Lung microvascular endothelial cell (primary cell): ENCODE measurements at places on chromosomes 16 and 17. TPM values are rescaled to one million over a fixed set of nuclear protein-coding genes. Genes with fewer than 3 reads are reported as not detected.

GRCh38 chr17:64491994-64492393, 4.9 kb downstream of the POLG2 start:
- DNase-seq, result no peak

The TNRC6C gene
- total RNA-seq, result 5.7 and 7.5 TPM in 2 replicates

DNA sequence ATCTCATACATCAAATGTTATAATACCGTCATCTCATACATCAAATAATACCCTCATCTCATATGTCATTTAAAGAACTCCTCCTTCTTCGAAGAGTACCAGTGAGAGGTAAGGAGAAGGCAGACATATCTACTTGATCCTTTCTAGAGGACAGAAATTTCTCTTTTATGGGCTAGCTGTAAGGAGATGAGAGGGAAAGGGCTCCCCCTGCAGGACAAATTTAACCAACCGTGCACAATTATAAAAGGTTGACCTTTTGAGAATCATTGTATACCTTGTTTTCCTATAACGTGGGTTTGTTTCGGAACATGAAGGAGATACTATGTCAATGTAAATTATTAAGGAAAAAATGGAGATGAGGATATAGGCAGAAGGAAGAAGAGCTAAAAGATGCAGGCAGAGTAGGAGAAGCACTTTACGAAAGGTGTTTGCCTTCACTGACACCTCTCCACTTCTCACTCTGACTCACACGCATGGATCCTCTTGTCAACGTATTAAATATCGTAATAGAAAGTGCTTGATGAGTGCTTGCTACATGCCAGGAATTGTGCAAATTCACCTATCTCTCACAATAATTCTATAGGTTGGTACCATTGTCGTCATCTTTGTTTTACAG, 465.9 kb upstream of the ERCC4 start:
- peak; percentile 20 for DNase-seq

GRCh38 chr16:64225696-64226095, 896.2 kb downstream of the CDH11 start:
- DNase-seq, result no peak

The ZFP3 gene
- 0.87 and 1.8 TPM in 2 replicates for total RNA-seq

The SULT1A2 gene
- total RNA-seq, result not detected in 2 replicates

GRCh38 chr16:82728901-82729300, 102.1 kb downstream of the CDH13 start:
- DNase-seq, result no peak

DNA sequence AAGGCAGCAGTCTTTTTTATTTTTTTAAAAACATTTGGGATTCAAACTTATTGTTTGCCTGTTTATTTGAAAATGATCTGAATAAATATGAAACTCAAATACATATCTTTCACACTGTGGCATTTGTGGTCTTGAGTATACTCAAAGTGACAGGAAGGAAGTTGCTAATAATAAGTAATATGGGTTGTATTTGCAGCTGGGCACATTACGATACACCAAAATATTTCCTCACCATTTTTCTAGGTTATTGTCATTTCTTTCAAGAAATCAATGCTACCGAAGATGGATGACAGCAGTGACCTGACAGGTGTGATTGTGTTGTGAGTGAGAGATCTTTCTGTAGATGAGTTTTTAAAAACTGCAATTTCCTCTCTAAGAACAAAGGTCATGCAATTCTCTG, 665.7 kb downstream of the CDH8 start:
- DNase-seq, result no peak

DNA sequence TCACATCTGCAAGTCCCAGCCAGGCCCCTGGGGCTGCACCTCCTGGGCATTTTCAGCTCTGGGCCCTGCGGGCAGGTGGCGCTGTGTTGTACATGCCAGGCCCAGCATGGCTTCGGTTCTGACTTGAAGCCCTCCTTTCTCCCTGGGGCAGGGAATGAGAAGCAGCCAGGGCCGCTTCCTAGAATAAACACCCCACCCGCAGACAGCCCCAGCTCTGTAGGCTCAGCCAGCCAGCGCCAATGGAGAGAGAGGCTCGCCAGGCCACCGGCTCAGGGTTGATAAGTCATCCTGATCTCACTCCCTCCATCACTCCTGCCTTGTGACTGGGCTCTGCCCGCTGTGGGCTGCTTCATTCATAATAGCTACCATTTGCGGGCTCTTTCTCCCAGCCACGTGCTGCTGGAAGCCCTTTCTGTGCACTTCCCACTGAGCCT, 6.0 kb upstream of the GLIS2 start:
- DNase-seq, result peak; percentile 70

DNA sequence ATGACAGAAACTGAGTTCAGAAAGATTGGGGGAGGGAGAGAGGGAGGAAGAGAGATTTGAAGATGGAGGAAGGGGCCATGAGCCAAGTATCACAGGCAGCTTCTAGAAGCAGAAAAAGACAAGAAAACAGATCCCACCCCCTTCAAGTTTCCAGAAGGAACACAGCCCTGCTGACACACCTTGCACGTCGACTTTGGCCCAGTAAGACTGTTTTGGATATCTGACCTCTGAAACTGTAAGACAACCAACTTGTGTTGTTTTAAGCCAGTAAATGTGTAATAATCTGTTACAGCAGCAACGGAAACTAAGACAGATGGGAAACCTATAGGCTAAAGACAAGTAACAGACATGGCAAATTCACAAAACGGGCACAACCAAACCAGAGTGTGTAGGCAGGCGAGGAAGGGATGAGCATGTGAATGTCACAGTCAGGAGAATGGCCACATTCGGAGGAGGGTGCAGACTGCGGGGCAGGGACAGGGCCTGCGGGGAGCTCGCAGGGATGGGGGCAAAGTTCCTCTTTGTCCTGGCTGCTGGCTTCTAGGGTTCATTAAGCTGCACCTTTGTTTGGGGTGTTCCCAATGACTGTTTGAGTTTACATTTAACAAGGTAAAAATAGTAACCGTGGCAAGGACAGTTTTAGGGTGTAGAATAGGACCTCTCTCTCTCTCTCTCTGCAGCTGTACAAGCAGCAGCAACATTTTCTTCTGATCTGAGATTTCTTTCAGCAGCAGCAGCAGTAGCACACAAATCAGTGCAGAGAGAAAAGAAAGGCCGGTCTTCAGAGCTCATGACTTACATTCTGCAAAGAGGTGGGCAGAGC, 18.3 kb upstream of the ATP2C2 start:
- no peak for DNase-seq

- no peak for DNase-seq
These were observed 20.6 kb upstream of the B4GALNT2 start for GRCh38 chr17:49111934-49112333.

- DNase-seq, result no peak
These were observed 75.7 kb upstream of the KSR1 start for GRCh38 chr17:27380551-27380950.

DNA sequence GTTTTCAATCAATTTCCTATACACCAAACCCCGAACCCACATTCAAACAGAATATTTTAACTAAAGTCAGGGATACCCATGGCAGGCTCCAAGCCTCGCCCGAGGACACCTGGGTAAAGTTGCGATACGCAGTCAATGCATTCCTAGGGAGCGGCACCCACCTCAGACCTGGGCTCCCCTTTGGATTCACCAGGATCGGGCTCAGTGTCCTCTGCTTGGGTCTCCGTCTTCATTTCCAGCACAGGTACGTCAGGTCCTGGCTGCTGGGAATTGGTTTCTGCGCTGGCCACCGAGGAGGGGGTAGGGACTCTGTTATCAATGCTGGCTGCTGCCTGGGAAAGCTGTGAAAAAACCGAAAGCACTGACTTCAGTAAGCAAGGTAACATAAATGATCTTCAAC, 51.7 kb upstream of the TRAP1 start:
- DNase-seq, result no peak

- no peak for DNase-seq
These were observed 8.7 kb upstream of the TMEM88 start for GRCh38 chr17:7846063-7846735.

DNA sequence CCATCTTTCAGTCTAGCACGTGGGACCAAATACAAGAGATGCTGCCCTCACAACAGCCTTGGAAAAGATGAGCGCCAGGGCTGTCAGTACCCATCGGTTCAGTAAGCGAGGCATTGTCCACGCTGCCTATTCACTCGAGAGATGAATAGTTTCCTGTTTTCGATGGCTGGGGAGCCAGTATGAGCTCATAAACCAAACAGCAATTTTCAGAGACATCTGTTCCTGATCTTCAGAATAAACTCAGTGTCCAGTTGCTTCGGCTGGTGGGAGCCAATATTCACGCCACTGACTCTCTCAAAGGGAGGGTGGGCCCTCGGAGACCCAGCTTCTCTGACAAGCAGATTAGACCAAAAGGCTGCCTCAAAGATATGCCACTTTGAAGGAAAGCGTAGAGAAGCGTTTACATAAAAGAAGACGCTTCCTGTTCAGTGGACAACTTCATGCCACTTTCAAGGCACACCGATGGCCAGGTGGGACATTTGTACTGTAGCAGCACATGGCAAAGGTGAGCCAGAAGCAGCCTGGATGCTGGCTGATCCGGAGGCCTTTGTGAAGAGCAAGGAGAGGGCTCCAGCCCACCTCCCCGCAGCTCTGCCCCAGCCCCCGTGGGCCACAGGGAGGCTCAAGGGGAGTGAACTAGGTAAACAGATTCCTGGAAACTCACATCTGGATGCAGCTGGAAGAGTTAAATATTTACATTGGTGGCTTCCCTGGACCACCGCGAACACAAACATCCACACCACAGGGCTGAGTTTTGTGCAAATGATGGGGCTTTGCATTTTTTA, 6.0 kb downstream of the TIMM22 start:
- peak; percentile 91 for DNase-seq

The MFAP4 gene
- under 0.01 TPM in 1 of 2 replicates, not detected in the other for total RNA-seq

- DNase-seq, result peak; percentile 80
These were observed at the start of gene ITGAX for GRCh38 chr16:31354394-31355291. Gene ITGAX (plus strand): TSS chr16:31355176. CDS start chr16:31355255, 79 bp downstream.

The SLC12A3 gene
- total RNA-seq, result not detected in 2 replicates

- DNase-seq, result peak; percentile 27
These were observed 65.8 kb upstream of the SMIM36 start for GRCh38 chr17:55576996-55577586.

- no peak for DNase-seq
These were observed 1390.7 kb downstream of the CDH8 start for GRCh38 chr16:60645541-60645940.

DNA sequence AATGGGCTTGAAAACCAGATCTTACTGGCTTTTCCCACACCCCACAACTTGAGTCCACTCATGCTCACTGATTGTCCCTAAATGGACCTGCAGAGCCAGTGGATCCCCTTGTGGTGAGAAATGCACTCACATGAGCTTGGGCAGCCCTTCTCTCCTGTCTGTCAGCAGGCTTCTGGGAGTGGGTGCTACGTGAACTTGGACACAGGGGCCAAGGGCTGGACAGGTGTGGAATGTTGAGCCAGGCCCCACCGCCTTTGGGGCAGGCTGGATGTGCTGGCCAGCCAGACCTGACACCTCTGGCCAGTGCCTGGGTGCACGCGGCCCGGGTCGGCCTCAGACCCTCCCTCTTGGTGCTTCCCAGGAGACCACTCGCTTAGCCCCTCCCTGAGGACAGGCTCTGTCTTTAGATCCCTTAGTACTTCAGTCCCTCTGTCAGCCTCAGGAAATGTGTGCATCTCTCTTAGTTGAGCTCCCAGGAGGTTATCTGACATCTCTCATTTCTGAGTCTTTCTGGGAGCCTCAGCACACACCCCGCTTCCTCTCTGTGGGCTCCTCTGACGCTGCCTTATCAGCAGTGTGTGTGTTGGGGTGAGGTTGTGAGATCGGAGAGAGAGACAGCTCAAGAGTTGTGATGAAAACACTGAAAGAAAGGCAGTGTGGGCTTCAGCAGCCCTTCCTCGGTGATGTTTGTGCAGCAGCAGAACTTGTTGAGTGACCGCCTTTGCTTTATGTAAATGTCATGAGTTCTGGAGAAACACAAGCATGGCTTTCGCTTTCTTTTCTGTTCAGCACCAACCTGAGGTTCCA, 117.0 kb downstream of the RAB11FIP4 start:
- no peak for DNase-seq

DNA sequence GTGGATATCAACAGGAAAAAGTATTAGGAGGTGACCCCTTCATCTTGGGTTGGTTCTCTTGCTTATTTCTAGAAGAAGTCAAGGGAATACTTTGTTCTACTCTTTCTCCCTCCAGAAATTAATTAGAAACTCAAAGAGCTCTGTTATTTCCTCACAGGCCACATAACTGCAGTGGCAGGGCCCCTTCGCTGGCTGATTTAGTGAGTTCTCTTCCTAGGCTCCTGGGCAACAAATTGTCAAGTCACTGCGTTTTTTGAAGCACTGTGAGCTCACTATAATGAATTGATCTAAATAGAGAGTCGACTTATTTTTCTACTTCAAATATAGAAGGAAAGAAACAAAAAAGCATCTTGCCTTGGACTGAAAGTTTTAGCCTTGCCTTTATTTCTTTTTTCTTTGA, 4.8 kb downstream of the SHISA6 start:
- DNase-seq, result no peak

GRCh38 chr17:50989149-50989548, 123.0 kb upstream of the TOB1 start:
- DNase-seq, result no peak

The CLN3 gene
- total RNA-seq, result 12.9 and 21.2 TPM in 2 replicates

GRCh38 chr17:57516290-57517230, 228.5 kb downstream of the CCDC182 start:
- DNase-seq, result no peak
